ENCODE measurements at places on chromosomes 5 and 9.

GRCh38 chr5:55151923-55152842 lies 7.8 kb upstream of the GPX8 start:
- DNase-seq: no peak

GRCh38 chr5:78698191-78698791 lies 49.7 kb upstream of the LHFPL2 start:
- no peak for DNase-seq

DNA sequence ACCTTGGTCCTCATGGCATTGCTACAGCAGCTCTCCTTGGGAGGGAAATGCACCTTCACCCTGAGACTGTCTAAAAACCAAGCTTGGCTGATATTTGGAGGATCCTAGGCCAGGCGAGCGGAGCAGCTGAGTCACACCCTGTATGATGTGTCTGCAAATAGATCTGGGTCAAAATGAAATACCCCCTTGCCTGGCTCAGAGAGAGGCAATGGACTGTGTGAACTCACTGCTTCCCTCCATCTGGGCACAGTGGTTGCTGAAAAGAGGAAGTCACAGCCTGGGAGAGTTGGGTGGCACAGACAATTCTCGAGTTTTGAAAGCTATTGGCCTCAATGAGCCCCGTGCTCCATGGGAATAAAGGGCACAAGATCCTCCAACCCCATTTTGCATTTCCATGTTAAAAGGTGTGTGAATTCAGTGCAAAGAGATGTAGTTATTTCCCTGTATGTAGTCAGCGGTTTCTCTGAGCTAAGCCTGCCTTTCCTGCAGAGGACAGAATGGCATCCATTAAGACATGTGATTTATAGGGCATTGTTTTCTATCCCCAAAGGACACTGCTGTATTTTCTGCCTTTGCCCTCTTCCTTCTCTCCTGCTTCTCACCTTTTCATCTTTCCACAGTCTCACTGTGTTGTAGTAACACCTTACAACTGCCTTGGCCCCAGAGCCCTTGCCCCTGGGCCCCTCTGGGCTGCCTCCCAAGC lies 177.2 kb downstream of the GADD45G start:
- DNase-seq: no peak

- DNase-seq: no peak
Observed at GRCh38 chr9:101727612-101728524, 10.6 kb downstream of the GRIN3A start.

- DNase-seq: no peak
Observed at GRCh38 chr5:151886546-151887275, 37.9 kb downstream of the GLRA1 start.

DNA sequence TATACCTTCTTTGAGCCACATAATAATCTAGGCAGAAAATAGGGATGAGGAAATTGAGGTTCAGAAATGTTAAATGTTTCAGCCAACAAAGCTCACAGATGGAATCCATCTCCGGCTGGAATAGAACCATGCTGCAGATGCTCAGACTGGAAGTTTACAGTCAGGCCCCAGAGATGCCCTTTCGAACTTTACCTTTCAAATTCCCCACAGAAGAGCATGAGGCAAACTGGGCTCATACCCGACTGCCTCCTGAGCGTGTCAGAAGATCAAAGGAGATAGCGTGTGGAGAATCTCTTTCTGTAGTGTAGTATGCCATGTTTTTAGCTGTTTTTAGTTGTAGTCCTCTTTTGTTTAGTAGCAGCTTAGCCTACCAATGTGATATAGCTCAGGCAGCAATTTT lies 72.0 kb upstream of the DAP start:
- DNase-seq: no peak

DNA sequence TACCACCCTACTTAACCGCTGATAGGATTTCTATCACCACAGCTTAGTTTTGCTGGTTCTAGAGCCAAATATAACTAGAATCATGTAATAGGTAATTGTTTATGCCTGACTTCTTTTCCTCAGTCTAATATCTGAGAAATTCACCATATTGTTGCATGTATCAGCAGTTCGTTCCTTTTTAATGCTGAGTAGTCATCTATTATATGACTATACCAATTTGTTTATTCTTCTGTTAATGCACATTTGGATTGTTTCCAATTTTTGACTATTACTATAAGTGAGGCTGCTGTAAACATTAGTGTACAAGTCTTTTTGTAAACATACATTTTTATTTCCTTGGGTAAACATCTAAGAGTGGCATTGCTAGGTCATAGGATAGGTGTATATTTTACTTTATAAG lies 25.9 kb downstream of the CSNK1G3 start:
- no peak for DNase-seq

- peak; percentile 36 for DNase-seq
Observed at GRCh38 chr5:98770209-98770910, 3.1 kb upstream of the RGMB start.

GRCh38 chr5:179226696-179227095 lies 118.6 kb downstream of the ADAMTS2 start:
- DNase-seq: no peak
